ENCODE measurements at places on chromosomes 12 and 14.

DNA sequence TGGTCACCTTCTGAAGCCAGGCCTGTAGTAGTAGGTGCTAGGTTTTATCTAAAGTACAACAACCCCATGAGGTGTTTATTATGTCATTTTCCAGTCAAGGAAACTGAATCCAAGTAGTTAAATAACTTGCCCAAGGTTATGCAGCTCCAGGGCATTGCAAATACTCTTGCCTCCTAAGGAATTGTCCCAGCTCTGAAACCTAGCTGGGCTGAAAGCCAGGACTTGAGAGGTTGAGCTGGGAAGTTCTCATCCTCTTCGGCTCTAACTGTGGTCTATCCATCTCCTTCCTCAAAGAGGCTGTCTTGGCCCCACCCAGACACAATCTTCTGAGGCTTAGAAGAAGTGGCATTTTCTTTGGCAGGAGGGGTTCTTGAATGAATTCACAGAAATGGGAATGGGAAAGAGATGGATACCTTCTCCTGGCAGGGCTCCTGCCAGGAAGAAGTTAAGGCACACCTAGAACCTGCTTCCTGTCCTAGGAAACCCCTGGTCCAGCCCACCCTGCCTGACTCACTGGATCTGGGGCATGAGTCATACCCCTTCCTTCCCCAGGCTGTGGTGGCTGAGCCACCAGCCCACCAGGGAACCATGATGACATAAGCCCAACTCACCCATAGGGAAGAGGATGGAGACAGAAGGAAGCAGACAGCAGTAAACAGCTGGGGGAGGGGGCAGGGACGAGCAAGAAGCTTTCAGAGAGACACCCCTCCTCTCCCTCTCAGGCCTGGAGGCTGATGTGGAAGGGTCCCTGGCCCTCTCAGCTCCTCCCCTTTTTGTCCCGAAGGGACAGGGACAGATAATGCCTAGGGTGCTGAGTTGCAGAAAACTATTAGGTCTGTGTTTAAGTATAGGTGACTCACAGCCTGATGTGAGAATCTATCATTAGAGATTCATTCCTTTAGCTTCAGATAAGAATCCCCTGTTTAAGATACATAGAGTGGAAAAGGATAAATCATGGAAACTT is 2.1 kb upstream of the PLEK2 start:
- DNase-seq, result no peak

GRCh38 chr14:91368776-91369416 is 48.7 kb downstream of the CCDC88C start:
- no peak for DNase-seq

DNA sequence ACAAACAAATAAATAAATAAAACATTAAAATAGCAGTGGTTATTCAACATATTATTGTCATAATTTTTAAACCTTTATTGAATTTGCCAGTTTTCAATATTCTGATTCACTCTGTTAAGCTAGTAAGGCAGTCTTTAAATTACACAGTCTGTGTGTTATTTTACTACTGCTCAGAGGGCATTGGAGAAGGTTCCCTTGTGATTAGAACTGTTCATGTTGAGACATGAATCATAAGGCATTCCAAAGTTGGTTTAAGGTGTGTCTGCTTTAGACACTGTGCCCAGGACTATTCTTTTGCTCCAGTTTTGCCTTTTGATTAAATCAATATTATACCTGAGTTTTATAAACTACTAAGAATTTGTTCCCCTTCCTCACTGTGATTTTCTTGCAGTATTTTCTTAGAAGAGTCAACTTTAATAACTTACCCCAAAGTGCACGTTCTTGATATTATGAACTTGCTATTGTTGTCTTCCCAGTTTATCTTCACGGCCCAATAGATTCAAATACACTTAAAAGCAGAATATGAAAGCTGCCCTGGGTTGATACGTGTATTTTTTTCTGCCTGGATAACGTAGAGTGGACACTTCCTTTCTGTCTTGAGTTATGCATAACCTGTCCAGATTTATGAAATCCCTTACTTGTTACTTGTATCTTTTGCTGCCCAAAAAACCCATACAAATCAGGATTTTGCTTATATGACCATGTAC is 105.3 kb upstream of the BCAT1 start:
- DNase-seq, result no peak

DNA sequence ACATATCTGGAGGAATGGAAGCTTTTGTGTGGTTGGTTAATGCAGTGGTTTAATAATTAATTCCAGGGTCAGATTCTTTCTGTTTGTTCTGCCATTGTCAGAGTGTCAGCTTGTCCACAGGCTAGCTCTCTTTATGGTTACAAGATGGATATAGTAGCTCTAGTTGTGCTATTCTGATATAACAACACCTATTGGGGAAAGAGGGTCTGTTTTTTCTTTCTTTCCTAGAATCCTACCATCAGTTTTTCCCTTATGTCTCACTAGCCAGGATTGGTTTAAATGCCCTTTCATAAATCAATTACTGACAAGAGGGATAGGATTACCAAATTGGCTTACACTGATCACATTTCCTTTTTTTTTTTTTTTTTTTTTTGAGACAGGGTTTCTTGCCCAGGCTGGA is 27.8 kb downstream of the CNOT2 start:
- DNase-seq, result no peak

- no peak for DNase-seq
Observed at GRCh38 chr12:114506651-114507050, 100.7 kb upstream of the TBX5 start.

DNA sequence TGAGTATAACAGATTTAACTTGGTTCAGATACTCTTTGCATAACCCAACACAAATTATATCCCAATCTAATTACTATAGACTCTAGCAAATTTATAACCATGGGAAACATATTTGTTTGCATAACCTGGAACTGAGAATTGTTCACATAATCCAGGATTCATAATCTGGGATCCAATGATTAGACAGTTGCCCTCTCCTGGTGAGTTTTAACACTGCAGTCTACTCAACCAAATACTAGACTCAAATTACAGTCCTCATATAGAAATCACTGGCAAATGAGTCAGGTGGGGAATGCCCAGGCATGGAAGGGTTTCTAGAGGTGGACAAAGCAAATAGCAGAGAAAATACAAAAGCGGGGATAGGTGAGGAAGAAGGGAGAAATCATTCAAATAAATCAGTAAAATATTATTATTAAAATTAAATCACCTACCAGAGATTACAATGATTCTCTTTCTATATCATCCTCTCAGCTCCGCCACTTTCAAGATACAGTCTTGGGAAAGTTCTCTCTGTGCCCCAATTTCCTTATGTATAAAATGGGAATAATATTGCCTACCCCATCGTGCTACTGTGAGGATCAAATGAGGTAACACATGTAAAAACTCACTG is 9.4 kb downstream of the GCH1 start:
- DNase-seq, result no peak

GRCh38 chr14:24513009-24513408 is 4.9 kb upstream of the CMA1 start:
- no peak for DNase-seq

GRCh38 chr14:28468191-28469151 is 298.1 kb upstream of the FOXG1 start:
- no peak for DNase-seq

DNA sequence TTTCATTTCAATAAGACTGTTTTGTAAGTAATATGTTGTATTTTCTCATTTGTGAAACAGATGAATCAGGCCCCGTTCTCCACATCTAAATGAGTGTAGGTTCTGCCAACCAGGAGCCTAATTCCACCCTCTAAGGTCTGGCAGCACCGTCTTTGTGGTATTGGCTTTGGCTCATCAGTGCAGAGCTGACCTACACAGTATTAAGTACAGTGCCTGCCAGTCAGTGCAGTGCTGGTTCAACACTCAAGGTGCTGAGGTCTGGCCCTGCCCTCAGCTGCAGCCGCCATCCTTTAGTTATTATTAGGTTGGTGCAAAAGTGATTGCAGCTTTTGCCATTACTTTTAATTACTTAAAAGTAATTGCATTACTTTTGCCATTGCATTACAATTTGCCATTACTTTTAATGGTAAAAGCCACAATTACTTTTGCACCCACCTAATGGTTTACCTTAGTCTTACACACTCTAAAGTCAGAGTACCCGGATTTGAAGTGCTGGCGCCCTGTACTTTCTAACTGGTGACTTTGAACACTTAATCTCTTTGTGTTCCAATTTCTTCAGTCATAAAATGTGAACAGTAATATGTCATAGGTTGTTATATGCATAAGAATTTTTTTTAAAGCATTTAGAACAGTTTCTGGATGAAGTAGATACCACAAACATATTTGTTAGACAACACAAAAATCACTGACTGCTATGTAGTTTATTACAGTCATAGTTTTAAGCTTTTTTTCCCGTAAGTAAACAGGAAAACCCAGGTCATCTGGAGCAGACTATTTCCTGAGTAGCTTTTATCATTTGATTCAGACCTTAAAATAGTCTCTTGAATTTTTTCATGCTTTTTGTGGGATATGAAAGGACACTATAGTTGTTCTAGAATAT is 99.5 kb downstream of the SYNE2 start:
- no peak for DNase-seq
